ENCODE measurements at places on chromosomes 3 and 15.

- H3K27me3 ChIP-seq = no peaks in the 10 kb centered on the region
- peak overlapping the region; percentile 92 for H3K27ac ChIP-seq
- peaks cover 31% of the 10 kb centered on the region for H3K36me3 ChIP-seq
- peaks cover 32% of the 10 kb centered on the region for H3K4me1 ChIP-seq
Observed at GRCh38 chr3:169772305-169772896, 795 bp upstream of the MYNN start.

GRCh38 chr3:65922441-65922840 is 116.3 kb downstream of the MAGI1 start:
- no peaks in the 10 kb centered on the region for H3K36me3 ChIP-seq
- DNase-seq = no peak
- no peaks in the 10 kb centered on the region for H3K4me1 ChIP-seq

DNA sequence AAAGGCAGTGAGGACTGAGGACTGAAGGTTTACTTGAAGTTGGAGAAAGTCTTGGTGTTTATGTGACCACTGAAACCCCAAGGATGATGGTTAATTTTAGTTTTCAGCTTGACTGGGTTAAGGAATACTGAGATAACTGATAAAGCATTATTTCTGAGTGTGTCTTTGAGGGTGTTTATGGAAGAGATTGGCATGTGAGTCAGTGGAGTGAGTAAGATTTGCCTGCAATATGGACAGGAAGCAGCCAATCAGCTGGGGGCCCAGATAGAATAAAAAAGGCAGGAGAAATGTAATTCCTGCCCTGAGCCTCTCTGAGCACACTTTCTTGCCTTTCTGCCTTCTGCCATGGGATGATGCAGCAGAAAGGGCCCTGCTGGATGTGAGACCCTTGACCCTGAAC is 92.4 kb downstream of the KBTBD8 start:
- H3K27ac ChIP-seq = no peak overlapping the region
- H3K27me3 ChIP-seq = no peaks in the 10 kb centered on the region
- no peak overlapping the region for H3K4me3 ChIP-seq
- no peaks in the 10 kb centered on the region for H3K4me1 ChIP-seq

DNA sequence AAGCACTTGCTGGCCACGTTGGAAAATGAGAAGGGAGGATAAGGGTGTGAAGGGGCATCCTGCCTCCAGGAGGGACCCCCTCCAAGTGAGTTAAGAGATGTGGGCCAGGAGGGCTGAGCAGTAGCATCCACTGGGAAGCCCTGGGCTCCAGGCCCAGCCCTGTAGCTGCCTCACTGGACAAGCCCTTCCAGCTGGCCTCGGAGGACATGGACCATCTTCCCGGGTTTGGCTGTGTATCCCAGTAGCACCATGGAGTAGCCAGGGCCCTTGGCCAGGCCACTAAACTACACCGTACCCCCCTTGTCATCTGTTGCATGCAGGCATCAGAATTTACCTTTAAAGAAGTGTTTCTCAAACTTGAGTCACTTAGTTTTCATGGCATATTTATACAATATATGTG is 29.4 kb upstream of the ALDH1L1 start:
- no peaks in the 10 kb centered on the region for H3K4me1 ChIP-seq
- DNase-seq = no peak
- H3K27me3 ChIP-seq = no peaks in the 10 kb centered on the region
- no peak overlapping the region for H3K27ac ChIP-seq
- no peaks in the 10 kb centered on the region for H3K36me3 ChIP-seq
- H3K4me3 ChIP-seq = no peak overlapping the region

GRCh38 chr15:81101894-81102815 is 31.9 kb upstream of the CFAP161 start:
- peaks cover 2% of the 10 kb centered on the region for H3K27me3 ChIP-seq
- H3K4me3 ChIP-seq = no peak overlapping the region

DNA sequence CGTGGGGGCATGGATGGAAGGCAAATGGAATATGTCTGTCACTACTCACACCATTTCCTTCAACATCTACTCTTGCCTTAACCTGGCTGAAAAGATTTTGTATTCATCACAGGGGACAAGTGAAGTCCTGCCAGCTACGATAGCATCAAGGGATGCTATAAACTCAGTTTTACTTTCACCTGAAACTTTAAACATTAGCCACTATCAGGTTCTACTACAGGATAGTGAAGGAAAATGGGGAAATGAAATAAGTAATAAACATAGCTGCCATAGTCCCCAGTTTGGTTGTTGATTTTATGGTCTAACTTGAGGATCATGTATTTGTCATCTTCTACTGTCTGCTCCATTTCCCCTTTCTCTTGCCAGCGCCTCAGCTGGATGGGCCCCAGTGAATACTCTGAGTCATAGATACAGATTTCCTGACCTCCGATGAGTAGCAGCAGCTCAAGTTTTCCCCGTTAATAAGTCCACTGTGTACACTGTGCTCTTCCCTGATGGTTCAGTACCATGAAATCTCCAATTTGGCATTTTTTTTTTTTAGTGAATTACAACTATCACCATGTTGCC is 338.2 kb upstream of the SLCO3A1 start:
- H3K4me3 ChIP-seq = no peak overlapping the region
- H3K36me3 ChIP-seq = no peaks in the 10 kb centered on the region
- no peaks in the 10 kb centered on the region for H3K4me1 ChIP-seq
- no peaks in the 10 kb centered on the region for H3K27me3 ChIP-seq
- no peak for DNase-seq
- no peak overlapping the region for H3K27ac ChIP-seq

DNA sequence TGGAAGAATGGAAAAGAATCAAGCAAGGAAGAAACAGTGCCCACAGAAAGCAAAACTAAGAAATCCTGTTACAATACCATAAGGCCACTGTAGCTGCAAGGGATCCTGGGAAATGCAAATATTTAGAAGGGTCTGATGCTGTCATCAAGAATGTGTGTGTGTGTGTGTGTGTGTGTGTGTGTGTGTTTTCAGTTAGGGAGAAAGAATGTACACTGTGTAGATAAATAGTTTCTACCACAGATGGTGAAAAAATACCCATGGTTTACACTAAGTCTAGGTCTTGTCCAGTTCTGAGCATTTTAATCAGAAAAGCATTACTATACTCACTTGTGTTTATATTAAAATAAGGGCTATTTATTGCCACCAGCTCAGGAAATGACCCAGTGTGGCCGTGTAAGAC is 355.0 kb downstream of the RBMS3 start:
- no peaks in the 10 kb centered on the region for H3K36me3 ChIP-seq
- no peaks in the 10 kb centered on the region for H3K4me1 ChIP-seq
- DNase-seq = no peak
- no peaks in the 10 kb centered on the region for H3K27me3 ChIP-seq
- H3K27ac ChIP-seq = no peak overlapping the region

GRCh38 chr15:74387141-74387541 is 19.7 kb upstream of the CYP11A1 start:
- no peaks in the 10 kb centered on the region for H3K36me3 ChIP-seq
- no peak overlapping the region for H3K4me3 ChIP-seq
- H3K27ac ChIP-seq = 0 out of 2 replicates have a peak overlapping the region, but pooled peaks have one; percentile 38
- no peaks in the 10 kb centered on the region for H3K27me3 ChIP-seq

GRCh38 chr3:89367166-89367565 is 259.7 kb downstream of the EPHA3 start:
- no peak overlapping the region for H3K27ac ChIP-seq
- no peak overlapping the region for H3K4me3 ChIP-seq
- DNase-seq = no peak
- H3K4me1 ChIP-seq = no peaks in the 10 kb centered on the region

DNA sequence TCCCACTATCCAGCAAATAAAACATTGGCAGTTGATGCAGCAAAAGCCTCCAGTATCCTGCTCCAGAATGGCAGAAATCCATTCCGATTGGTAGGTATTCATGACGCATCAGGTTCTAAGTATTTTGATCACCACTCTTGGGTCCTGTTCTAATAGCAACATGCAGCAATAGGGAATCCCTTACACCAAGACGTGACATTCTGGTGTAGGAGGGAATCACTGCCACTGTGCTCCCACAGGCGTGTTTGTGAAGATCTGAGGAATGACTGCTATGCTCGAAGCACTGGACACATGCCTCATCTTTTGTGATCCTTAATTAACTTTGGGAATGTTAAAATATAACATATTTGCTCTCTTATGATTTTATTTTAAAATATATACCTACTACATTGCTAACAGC is 552.9 kb downstream of the MECOM start:
- H3K4me3 ChIP-seq = no peak overlapping the region
- no peak for DNase-seq
- H3K27me3 ChIP-seq = no peaks in the 10 kb centered on the region
- no peak overlapping the region for H3K27ac ChIP-seq

DNA sequence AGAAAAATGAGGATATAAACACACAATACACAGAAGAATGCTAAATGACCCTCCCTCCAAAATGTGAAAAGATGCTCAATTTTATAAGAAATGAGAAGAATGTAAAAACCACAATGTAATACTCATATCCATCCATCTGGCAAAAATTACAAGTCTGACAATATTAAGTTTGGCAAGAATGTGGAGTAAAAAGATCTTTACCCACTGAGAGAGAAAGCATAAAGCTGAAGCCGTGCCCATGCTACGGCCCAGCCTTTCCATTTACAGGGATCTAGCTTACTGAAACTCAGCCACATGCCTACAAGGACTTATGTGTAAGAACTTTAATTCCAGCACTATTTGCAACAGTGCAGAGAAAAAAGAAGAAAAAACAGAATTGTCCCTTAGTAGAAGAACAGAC is 42.9 kb downstream of the ATP13A3 start:
- no peaks in the 10 kb centered on the region for H3K27me3 ChIP-seq
- no peak overlapping the region for H3K4me3 ChIP-seq
- no peak overlapping the region for H3K27ac ChIP-seq

- H3K4me1 ChIP-seq = no peaks in the 10 kb centered on the region
- no peak for DNase-seq
- H3K36me3 ChIP-seq = no peaks in the 10 kb centered on the region
- no peak overlapping the region for H3K4me3 ChIP-seq
- H3K27me3 ChIP-seq = no peaks in the 10 kb centered on the region
Observed at GRCh38 chr3:138854204-138854603, 19.5 kb upstream of the PIK3CB start.

DNA sequence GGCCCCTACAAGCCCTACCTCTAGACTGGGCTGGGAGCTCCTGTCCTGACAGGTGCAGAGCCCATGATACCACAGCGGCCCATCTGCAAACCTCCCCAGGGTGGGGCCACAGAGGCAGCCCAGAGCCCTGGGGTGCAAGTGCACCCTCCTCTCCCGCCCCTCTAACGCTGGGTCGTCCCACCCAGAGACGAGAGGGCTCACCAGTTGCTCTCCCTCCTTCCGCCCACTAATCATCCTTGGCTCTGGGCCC is 742 bp downstream of the TNK2 start:
- no peaks in the 10 kb centered on the region for H3K27me3 ChIP-seq
- no peaks in the 10 kb centered on the region for H3K36me3 ChIP-seq
- H3K27ac ChIP-seq = peak overlapping the region; percentile 55
- DNase-seq = peak; percentile 35

GRCh38 chr3:183218826-183219225 is 34.2 kb upstream of the B3GNT5 start:
- H3K27ac ChIP-seq = no peak overlapping the region
- DNase-seq = no peak
- H3K36me3 ChIP-seq = no peaks in the 10 kb centered on the region
- H3K4me1 ChIP-seq = no peaks in the 10 kb centered on the region
- H3K27me3 ChIP-seq = no peaks in the 10 kb centered on the region
- H3K4me3 ChIP-seq = no peak overlapping the region

DNA sequence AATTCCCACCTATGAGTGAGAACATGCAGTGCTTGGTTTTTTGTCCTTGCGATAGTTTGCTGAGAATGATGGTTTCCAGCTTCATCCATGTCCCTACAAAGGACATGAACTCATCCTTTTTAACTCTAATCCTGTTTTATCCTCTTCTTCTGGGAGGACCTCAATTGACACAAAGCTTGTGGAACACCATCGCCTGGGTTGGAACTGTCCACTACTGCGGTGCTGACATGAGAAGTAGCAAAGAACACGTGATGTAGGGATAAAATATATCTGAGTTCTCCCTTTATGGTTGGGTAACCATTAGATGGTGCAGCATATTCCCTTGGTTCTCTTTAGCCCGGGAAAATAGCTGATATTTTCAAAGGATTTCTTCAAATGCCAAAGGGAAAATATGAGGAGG is 105.3 kb upstream of the TOPAZ1 start:
- H3K4me3 ChIP-seq = no peak overlapping the region
- H3K27me3 ChIP-seq = no peaks in the 10 kb centered on the region
- H3K4me1 ChIP-seq = no peaks in the 10 kb centered on the region
- H3K27ac ChIP-seq = no peak overlapping the region

DNA sequence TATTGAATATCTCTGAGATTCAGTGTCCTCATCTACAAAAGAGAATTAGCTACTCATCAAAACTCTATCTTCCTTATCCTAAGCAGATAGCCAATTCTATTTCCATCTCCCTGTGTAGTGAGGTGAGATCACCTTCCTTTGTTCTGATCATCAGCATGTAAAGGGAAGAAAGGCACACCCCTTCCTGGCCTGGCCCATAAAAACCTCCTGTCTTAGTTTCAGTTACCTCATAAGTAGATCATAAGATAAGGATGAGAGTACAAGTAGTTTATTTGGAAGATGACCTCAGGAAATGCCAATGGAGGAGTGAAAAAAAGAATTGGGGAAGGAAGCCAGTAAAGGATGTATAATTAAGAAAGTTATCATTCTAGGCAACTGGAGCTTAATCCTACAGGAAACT is 114.5 kb upstream of the GADL1 start:
- H3K27me3 ChIP-seq = no peaks in the 10 kb centered on the region
- no peak overlapping the region for H3K27ac ChIP-seq
- no peak for DNase-seq
- H3K4me1 ChIP-seq = peaks cover 6% of the 10 kb centered on the region

GRCh38 chr3:45343947-45344346 is 44.4 kb upstream of the LARS2 start:
- H3K4me1 ChIP-seq = no peaks in the 10 kb centered on the region
- H3K27ac ChIP-seq = no peak overlapping the region
- no peak for DNase-seq

All from DND-41 (cell line).